ENCODE measurements at places on chromosomes 1 and 21.

GRCh38 chr1:53244141-53244540 is 5.8 kb upstream of the MAGOH start:
- no peak for DNase-seq

GRCh38 chr21:31559368-31560119 is 99.9 kb upstream of the SOD1 start:
- peak; percentile 98 for DNase-seq

DNA sequence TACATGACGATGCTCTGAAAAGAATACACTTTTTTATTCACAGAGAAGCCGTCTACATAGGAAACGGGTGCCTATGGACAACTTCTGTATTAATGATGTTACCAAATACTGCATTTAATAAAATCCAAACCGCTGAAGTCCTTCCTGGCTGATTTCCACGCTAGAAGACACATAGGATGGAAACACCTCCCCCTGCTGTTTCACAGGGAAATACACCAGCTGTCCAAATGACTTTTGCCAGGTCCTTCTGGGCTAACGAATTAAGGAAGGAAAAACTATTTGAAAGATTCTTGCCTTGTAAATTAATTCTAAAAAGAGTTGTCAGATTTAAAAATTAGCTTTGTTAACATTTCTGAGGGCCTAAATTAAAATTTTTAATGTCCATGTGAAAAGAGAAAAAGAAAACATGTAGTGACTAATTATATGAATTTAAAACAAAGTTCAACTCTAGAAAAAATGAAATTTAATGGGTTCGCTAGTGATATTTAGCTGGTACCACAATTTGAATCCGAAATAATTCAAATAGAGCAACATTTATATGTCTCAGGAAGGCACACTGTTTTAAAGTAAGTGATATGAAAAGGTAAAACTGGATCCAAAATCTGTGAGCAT is 146.0 kb downstream of the RERE start:
- DNase-seq = peak; percentile 27

- DNase-seq = no peak
These were observed 36.0 kb downstream of the WNT2B start for GRCh38 chr1:112544751-112545150.

- DNase-seq = peak; percentile 58
These were observed 509 bp downstream of the GDAP2 start for GRCh38 chr1:117928881-117929342.

All from endothelial cell (in vitro differentiated cells).